ENCODE measurements at places on chromosomes 1 and 21. TPM values are rescaled to one million over a fixed set of nuclear protein-coding genes. Genes with fewer than 3 reads are reported as not detected.

- DNase-seq = no peak
Measured at GRCh38 chr1:38126970-38127369, 80.4 kb upstream of the POU3F1 start.

DNA sequence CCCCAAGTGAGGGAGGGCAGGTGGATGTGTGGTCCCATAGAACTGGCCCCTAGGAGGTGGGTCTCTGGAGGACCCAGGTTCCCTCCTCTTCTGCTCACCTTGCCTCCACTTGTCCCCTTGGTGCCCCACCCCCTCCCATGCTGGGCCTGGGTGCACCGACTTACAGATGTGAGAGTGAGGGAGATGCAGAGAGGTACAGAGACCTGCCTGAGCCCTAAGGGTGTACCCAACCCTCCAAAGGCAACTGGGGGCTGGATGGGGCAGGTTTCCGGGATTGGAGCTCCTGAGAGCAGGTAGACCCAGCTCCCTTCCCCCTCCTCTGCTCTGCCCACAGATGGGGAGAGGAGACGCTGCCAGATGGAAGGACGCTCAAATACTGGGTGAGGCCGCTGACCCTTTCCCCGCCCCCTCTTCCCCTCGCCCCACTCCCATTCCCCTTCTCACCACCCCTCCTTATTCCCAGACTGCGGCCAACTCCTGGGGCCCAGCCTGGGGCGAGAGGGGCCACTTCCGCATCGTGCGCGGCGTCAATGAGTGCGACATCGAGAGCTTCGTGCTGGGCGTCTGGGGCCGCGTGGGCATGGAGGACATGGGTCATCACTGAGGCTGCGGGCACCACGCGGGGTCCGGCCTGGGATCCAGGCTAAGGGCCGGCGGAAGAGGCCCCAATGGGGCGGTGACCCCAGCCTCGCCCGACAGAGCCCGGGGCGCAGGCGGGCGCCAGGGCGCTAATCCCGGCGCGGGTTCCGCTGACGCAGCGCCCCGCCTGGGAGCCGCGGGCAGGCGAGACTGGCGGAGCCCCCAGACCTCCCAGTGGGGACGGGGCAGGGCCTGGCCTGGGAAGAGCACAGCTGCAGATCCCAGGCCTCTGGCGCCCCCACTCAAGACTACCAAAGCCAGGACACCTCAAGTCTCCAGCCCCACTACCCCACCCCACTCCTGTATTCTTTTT, 10.3 kb downstream of the TINAGL1 start:
- DNase-seq = no peak

DNA sequence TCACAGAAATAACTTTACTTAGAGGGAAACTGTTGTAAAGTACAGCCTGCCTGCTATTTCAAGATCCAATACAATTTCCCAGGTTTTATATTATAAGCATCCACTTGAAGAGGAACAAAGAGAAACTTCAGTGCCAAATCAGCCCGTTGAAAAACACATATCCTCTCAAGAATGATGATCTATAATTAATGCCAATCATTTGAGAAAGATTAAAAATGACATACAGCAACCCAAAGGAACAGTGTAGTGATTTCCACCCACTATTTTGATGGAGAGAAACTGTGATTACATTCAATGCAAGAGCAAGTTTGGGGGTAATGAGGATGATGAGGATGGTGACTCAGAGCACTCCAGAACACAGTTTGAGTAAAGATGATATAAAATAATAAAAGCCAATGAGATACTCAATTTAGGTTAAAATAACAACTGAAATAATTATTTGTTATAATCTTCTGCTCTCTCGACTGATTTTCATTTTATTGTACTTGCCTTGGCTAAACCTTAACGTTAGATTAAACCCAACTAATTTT, 715.5 kb downstream of the NCAM2 start:
- no peak for DNase-seq

DNA sequence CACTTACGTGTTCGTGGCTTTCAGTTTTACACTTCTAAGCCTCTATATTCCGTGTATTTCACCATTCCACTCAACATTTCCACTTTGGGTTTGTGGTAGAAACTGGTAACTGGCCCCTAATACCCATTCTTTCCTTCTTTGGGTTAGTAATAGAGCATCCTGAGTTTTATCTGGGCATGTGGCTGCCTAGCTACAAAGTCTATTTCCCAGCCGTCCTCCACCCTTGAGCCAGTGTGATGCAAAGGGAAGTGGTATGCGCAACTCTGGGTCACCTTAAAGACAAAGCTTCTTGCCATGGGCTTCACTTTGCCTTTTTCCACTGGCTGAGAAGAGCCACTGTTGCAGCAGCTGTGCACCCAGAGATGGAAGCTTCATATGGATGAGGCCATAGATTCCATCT, 73.9 kb downstream of the LAMC2 start:
- DNase-seq = no peak

DNA sequence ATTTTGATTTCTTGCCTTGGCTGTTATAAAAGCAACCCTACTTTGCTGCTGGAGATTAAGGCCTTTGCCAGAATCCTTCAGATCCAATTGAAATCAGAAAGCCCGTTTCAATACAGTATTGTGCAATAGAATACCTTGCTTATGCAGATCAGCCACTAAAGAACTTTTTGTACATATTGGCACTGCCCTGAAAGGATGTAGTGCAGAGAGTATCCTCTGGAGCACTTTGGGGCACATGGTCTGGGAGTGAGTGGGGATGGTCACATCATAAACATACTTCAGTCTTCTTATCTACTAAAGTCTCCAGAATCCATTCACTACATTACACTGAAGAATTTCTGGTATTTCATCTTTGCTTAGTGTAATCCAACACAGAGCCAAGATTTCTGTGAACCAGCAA, 189.0 kb downstream of the CENPF start:
- DNase-seq = no peak

GRCh38 chr1:183081402-183082120, 58.3 kb downstream of the LAMC1 start:
- DNase-seq = no peak

DNA sequence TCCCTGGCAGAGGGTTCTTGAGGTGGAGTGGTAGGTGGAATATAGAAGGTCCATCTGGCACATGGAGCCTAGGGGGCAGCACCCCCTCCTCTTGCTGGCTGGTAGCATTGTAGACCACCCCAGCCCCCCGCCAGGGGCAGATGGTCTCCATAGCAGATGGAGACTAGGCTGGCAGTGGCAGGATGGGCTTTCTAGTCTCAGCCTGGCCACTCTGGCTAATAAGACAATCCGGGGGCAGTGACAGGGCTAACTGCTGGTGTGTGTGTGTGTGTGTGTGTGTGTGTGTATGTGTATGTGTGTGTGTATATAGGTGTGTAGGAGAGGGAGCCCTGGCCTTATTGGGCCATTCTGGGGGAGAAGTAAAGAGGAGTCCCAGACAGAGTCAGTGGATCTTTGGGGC, 16.1 kb downstream of the UTP11 start:
- no peak for DNase-seq

- DNase-seq = no peak
Measured at GRCh38 chr1:154014154-154014907, 23.8 kb downstream of the RPS27 start.

DNA sequence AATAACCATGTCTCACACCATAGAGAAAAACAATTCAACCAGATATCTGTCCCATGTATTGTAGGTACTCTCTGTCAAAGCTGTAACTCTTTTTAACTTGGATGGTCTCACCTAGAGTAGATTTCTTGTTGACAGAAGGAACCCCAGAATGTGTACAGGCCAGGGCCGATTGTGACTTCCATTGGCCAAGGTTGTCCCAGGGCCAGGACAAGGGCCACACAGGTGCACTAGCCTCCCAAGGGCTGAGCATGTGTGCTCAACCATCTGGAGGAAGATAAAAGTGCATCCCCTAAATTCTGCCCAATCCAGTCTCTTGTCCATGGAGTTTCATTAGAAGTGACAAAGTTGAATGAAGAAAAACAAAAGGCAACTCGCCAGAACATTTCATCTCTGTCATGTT, 51.8 kb downstream of the SETD4 start:
- DNase-seq = no peak

- no peak for DNase-seq
Measured at GRCh38 chr21:44350773-44351481, 2.5 kb upstream of the TRPM2 start.

- DNase-seq = no peak
Measured at GRCh38 chr1:4730078-4730477, 75.7 kb downstream of the AJAP1 start.

GRCh38 chr1:48704736-48705135, 72.0 kb downstream of the BEND5 start:
- no peak for DNase-seq

GRCh38 chr1:211174375-211174774, 40.4 kb upstream of the KCNH1 start:
- DNase-seq = no peak

GRCh38 chr1:53334781-53335180, 6.9 kb upstream of the LRP8 start:
- no peak for DNase-seq

GRCh38 chr1:61204528-61204927, 122.2 kb downstream of the NFIA start:
- no peak for DNase-seq

GRCh38 chr1:15100880-15101760, 52.4 kb upstream of the TMEM51 start:
- DNase-seq = no peak

DNA sequence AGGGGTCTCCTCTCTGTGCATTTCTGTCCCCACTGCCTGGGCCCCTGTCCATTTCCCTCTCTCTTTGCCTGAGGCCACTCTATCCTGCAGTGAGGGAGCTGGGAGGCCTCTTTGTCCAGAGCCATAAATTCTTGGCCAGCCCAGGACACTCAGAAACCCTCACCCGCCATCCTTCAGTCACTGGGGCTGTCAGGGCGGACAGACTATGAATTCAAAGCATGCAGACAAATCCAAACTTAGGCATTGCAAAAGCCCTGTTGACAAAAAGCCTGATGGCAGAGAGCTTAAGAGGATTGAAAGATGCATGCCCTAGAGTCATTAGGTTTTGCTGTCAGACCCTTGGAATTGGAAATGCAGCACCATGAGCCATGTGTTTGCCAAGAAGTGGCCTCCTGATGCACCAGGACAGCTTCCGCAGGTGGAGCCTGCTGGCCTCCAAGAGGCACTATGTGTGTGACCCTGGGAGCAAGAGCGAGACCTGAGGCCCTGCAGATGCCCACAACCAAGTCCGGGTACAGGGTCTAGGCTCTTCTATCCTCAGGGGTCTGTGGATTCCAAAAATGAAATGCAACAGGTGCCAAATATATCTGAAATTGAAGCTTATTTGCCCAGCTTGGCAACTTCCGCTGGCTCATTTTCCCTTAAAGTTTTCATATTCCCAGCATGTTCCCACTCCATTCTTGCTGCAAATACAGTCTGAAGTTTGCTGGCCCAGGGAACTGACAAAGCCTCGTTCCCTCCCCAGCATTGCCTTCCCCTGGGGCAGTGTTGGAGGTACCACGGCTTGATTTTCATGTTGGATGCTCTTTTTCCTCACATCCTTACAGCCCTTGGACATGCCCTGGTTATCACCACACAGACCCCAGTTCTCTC, 177.9 kb downstream of the PGBD5 start:
- DNase-seq = no peak

DNA sequence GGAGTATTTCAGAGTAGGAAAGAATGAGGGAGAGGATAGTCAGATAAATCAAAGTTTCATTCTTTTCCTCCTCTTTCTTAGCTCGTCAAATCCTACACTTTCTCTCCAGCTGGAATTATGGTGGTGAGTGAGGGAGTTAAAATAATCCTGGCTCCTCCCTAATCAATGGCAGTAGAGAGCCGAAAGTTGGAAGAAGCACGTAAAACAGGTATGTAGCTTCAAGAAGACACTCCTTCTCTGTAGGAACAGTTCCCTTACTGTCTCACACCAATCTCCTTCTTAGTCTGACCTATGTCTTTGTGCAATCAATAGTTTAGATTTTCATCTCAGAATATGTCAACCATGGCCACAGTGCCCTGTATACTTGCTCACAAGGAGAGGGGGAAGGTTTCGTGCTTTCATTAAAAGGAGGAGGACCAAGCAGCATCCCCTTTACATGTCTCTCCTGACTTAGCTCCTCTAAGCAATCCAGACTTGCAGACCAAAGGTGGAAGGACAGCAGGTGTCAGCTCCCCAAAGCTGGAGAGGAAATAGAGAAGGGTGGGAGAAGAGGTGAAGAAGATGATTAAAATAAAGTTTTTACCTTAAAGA, 878 bp downstream of the MINDY1 start:
- DNase-seq = no peak

DNA sequence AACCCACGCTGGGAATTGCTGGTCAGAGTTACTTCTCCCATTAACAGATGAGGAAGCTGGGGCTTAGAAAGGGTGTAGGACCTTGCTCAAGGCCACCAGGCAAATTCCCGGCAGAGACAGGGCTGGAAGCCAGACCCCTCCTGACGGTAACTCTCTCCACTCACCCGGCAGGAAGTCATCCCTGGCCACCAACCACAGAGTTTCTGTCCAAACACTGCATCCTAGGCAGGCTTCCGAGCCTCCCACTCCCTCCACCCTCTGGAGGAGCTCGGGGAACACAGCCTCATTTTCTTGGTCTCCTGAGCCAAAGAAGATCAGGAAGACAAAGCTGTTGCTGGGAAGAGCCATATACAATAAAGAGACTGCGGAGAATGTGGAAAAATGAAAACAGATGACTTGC, 25.0 kb upstream of the ZNF436 start:
- peak; percentile 18 for DNase-seq

DNA sequence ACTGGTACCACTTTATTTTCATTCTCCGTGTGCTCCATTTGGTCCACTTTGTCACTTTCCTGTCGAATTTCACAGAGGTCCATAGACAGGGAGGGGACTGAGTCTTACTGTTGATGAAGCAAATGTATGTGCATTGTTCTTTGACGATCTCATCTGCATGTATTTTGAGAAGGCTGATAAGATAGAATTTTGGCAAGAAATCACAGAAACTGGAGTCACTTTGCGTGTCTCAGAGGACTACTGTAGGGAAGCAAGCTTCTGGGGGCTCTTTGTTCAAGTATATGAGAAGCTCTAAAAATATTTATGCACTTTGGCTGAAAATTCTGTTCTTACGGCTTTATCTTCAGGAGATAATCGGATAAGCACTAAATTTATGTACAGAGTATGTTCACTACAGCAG, 78.1 kb downstream of the PCBP3 start:
- DNase-seq = no peak

GRCh38 chr1:67855961-67856360, 22.7 kb upstream of the GNG12 start:
- DNase-seq = no peak

Gene GPR153
- 4.7 TPM for total RNA-seq

Gene CRNN
- total RNA-seq = not detected

Gene CA6
- not detected for total RNA-seq

Gene HP1BP3
- total RNA-seq = 189 TPM

Gene SLC44A5
- 0.28 TPM for total RNA-seq

Gene GPR25
- total RNA-seq = not detected

Gene C4BPA
- total RNA-seq = not detected

Gene GIPC2
- 1.6 TPM for total RNA-seq
